Foreskin keratinocyte (primary cell): ENCODE measurements at places on chromosomes 3 and 15. TPM values are rescaled to one million over a fixed set of nuclear protein-coding genes. Genes with fewer than 3 reads are reported as not detected.
A peak's percentile ranks its signal among the peaks of the same experiment; 100 is the strongest.

DNA sequence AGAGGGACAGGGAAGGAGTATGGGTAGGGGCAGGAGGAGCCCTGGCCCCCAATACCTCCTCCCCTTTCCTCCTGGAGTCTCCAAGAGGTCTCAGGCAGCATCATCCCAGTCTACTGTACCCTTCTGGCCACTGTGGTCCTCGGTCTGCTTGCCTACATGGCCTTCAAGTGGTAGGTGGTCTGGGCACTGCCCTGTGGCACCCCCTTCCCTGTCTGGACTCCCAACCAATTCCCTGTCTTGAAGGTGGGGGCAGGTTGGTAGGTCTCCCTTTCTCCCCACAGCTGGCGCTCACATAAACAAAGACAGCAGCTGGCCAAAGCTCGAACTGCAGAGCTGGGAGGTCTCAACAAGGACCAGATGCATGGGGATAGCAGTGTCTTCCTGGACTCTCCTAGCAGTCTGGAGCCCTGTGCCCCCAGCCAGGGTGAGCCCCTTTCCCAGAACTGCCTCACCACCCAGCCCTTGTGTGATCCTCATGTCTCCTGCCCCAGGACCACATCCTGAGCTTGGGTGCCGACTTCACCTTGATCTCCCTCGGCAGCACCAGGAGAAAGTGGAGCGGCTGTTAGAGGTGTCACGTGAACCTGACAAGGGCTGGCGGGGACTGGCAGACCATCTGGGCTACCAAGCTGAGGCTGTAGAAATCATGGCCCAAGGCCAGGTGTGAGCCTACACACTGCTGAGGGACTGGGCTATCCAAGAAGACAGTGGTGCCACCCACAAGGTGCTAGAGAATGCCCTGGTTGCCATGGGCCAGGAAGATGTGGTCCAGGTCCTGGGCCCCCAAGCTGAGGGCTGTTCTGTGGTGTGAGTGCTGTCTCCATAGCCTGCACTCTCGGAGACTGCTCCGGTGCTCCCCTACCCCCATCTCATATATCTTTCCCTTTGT lies 33.1 kb downstream of the NBEAL2 start:
- DNase-seq, result no peak

DNA sequence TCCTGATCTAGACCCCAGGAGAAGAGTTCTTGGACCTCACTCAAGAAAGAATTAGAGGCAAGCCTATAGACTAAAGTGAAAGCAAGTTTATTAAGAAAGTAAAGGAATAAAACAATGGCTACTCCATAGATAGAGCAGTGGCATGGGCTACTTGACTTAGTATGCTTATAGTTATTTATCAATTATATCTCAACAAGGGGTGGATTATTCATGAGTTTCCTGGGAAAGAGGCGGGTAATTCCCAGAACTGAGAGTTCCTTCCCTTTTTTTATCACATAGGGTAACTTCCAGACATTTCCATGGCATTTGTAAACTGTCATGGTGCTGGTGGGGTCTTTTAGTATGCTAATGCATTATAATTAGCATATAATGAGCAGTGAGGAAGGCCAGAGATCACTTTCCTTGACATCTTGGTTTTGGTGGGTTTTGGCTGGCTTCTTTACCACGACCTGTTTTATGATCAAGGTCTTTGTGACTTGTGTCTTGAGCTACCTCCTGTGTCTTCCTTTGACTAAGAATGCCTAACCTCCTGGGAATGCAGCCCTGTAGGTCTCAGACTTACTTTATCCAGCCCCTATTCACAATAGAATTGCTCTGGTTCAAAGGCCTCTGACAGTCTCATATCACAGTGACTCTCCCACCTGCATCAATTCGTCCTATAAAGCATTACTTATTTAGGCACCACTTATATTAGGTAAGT lies 35.3 kb upstream of the PLSCR2 start:
- DNase-seq, result peak; percentile 54

- no peak for DNase-seq
These were observed 214.1 kb downstream of the SHQ1 start for GRCh38 chr3:72634128-72634527.

- DNase-seq, result no peak
These were observed 40.3 kb downstream of the RPL39L start for GRCh38 chr3:187098923-187099512.

Gene NDN
- total RNA-seq, result 5.7 and 7.5 TPM in 2 replicates

Gene PAK2
- 62.3 and 63.3 TPM in 2 replicates for total RNA-seq

Gene GOLGA6A
- not detected in 2 replicates for total RNA-seq
